Mesenteric fat pad (tissue), 1 donor: ENCODE measurements at places on chromosomes 12 and 14. TPM values are rescaled to one million over a fixed set of nuclear protein-coding genes. Genes with fewer than 3 reads are reported as not detected.
A peak's percentile ranks its signal among the peaks of the same experiment; 100 is the strongest.

GRCh38 chr12:68612697-68613096 lies 2.0 kb downstream of the RAP1B start:
- DNase-seq = no peak

DNA sequence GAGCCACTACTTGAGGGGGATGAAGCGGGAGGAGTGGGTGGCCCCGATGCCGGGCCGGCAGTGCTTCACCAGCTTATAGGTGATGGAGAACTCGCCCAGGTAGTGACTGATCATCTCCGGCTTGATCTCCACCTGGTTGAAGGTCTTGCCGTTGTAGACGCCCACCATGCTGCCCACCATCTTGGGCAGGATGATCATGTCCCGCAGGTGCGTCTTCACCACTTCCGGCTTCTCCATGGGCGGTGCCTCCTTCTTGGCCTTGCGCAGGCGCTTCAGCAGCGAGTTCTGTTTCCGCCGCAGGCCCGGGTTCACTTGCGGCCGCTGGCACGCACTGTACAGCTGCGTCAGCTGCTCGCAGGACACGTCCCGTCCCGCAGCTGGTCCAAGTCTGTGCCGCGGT lies 3.4 kb downstream of the TIGAR start:
- DNase-seq = no peak

GRCh38 chr12:105915997-105916759 lies 222.6 kb downstream of the NUAK1 start:
- DNase-seq = no peak

DNA sequence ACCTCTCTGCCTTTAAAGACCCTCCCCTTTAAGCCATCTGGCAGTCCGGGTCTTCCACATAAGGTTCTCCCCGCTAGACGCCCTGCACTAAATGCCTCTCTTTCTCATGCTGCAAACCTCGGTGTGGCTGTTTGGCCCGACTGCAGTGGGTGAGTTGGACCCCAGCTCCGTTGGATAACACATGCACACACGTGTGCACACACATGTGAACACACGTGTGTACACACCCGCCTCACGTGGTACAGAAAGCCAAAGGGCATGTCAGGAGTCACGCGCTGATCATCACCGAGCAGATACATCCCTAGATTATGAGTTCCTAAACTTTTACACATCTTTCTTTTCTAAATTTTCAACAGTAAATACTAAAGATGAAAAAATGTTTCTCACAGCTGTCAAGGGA lies 68.3 kb downstream of the RIMBP2 start:
- DNase-seq = peak; percentile 55

DNA sequence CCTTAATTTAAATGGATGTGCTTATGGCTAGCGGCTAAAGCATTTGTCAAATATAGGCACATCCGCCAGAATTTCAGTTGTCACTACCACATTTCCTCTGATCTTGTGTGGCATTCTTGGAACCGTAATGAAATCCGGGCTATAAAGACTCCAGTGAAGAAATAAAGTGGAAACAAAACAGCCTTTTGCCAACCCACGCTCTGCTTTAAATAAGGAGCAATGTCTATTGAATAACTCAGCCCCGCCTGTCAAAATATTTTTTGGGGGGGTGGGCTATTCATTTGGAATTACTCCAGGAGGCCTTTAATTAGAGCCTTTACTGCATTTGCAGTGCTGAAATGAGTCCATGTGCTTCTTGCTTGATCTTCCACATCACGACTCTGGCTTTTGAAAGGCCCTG lies 179.6 kb upstream of the RPH3A start:
- DNase-seq = no peak

- no peak for DNase-seq
Measured at GRCh38 chr12:8834230-8834629, 11.8 kb downstream of the A2ML1 start.

- DNase-seq = no peak
Measured at GRCh38 chr14:57533214-57533613, 39.6 kb upstream of the CCDC198 start.

GRCh38 chr12:83225806-83226205 lies 539.1 kb downstream of the TMTC2 start:
- no peak for DNase-seq

DNA sequence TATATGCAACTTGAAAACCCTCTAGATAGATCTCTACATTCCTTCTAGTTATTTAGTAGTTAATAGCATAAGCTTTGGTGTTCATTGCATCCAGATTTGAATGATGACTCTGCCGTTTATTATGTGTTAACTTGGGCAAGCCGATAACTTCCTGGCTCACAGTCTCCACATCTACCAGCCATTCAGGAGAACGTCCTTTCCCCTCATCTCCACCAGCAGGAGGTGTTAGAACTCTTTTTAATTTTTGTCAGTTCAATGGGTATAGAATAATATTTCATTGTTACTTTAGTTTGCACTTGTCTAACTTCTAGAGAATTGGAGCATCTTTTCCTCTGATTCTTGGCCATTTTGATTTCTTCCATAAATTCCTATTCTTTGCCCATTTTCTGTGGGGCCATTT lies 30.0 kb upstream of the WSCD2 start:
- no peak for DNase-seq

DNA sequence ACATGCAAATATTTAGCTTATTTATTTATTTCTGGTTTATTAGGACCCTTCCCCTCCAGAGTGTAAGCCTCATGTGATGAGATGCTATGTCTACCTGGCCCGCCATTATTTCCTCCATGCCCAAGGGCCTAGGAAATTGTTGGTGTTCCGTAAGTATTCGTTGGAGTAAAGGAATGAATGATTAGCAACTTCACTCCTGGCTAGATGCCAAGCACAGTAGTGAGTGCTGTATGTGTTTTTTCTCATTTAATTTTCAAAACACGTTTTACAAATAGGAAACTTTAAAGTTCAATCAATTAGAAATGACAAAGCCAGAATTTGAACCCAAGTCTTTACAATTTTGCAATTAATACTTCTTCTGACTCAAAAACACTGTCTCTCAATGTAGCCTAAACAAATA lies 253.8 kb downstream of the BCAT1 start:
- DNase-seq = no peak

DNA sequence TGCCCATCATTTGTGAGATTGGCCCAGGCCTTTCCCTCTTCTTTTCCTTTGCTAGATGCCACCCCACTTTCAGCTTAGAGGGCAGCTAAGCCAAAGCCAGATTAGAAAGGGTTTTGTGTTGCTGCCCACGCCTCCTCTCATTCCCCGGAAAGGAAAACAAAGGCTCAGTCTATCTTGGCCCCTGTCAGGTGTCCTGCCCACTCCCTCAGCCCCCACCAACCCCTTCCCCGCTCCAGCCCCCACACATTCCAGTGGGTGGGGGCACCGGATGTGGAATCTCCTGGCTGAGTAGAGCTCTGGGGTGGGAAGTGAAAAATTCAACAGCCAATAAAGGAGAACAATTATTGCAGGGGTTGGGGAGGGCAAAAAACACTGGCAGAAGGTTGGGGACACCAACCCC lies 2.2 kb downstream of the BLOC1S1 start:
- DNase-seq = no peak

The SLC11A2 gene
- 72.0 TPM for total RNA-seq

The RAD51AP1 gene
- 1.1 TPM for total RNA-seq

The SIRT4 gene
- 1.6 TPM for total RNA-seq

The GNG2 gene
- 135 TPM for total RNA-seq
